Stimulated activated CD4-positive, alpha-beta T cell treated with anti-CD3 and anti-CD28 coated beads, Interleukin-12 subunit alpha, Interleukin-12 subunit beta, amount 100 ng/mL, for 48 hours (primary cell): ENCODE measurements at places on chromosomes 12 and 14.

DNA sequence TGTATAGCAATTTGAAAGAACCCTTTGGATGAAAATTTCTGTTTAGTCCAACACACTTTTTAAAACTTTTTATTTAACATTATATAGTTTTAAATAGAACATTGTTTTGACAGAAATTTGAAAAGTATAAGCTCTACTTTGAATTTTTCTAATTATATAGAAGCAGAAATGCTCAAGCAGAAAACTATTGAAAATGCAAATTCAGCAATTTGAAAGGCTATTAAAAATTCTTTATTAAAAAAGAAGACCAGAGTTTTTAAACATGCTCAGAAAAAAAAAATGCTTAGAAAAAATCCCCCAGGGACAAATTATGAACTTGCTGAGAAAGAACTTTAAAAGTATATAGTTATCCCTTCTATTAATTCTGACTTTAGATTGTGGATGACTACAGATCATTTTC, 21.1 kb upstream of the FSCB start:
- DNase-seq = no peak

GRCh38 chr12:120010661-120011230, 21.7 kb downstream of the BICDL1 start:
- DNase-seq = no peak

GRCh38 chr12:69130064-69130463, 109.3 kb upstream of the CPSF6 start:
- DNase-seq = no peak

GRCh38 chr14:50099335-50099734, 17.0 kb downstream of the VCPKMT start:
- no peak for DNase-seq

GRCh38 chr12:50533203-50533584, 28.4 kb downstream of the DIP2B start:
- no peak for DNase-seq

DNA sequence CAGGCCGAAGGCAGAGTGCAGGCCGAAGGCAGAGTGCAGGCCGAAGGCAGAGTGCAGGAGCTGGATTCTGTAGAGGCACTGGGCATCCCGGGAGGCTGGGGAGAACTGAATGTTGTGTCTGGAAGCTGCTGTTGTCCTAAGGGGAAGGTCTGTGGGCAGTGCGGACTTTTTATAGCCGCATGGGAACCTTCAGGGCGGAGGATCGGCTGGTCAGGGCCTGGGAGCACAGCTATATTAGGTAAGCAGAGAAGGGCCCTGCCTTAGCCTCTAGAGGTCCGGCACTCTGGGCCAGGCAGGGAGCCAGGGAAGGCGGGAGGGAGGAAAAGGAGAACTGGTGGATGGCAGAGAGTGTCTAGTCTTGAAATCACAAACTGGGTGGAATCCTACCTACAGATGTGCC, 14.2 kb downstream of the CABP1 start:
- DNase-seq = no peak

- no peak for DNase-seq
These were observed 200.1 kb downstream of the DAD1 start for GRCh38 chr14:22388669-22389595.

- no peak for DNase-seq
These were observed 11.9 kb downstream of the SLCO1B3 start for GRCh38 chr12:20822415-20822814.

DNA sequence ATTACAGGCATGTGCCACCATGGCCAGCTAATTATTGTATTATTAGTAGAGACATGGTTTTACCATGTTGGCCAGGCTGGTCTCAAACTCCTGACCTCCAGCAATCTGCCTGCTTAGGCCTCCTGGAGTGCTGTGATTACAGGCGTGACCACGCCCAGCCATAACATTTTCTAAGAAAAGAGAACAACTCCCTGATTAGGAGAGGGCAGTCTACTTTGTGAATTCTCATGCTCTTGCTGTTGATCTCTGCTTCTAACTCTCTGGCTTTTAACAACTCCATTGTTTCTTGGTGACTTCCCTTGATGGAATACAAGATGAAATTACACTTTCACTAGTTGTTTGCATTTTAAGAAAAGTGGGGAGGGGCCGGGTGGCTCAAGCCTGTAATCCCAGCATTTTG, 33.6 kb downstream of the SSH1 start:
- DNase-seq = no peak

DNA sequence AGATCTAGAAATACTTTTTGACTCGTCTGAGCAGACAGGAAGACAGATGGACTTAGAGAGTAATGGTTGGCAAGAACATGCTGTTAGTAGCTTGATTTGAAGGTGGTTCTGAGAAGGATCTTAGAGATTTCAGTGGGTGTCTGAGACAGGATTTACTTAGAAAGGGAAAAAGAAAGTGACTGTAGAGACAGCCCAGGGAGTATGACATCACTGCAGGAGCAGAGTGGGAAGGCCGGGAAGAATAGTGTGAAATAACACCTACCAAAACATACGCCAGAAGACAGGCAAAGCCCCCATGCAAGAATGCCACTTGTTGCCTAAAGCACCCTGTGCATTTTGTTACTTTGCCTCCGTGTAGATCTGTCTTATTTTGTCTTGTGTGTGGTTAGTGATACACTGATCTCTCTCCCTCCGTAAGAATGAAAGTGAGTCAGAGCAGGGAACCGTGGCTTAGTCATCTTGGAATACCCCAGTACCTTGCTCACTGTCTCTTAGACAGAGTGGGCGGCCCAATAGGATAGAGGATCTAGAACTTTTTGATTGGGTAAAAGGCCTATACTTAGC, 161.3 kb upstream of the IFNG-AS1 start:
- peak; percentile 58 for DNase-seq

- no peak for DNase-seq
These were observed 34.6 kb downstream of the ABHD12B start for GRCh38 chr14:50906326-50907065.

DNA sequence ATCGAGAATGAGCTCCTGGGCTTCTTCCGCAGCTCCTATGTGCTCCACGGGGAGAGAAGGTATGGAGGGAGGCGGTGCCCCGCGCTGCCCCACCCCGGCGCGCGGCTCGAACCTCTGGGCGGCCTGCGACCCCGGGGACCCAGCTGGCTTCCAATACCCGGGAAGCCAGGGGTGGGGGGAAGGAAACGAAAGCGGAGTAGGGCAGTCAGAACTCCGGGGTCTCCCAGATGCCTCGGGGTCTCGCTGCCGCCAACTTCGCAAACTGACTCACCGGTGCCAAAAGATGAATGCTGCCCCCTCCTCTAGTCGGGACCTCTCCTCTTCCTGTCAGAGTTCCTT, 1.3 kb downstream of the TRHDE start:
- DNase-seq = no peak

- DNase-seq = no peak
These were observed 36.8 kb downstream of the NIN start for GRCh38 chr14:50794068-50794645.

DNA sequence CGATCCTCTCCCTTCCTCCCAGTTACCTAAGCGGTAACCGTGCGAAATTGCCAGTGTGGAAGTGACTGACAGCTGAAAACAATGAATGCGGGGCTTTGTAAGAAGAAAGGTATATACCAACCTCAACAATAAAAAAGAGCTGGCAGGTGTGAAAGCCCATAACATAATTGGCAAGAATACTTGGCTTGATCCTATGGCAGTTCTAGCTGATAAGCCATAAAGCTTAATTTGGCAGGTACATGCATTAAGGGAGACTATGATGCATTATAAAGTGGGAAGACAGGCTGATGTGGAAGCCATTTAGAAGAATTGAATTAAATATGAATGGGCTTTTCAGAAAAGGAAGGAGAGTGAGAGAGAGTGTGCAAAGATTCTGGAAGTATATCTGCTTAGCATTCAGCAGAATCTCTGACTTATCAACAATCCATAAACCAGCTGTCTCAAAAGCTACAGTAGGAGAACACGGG, 71.3 kb downstream of the CRACR2A start:
- no peak for DNase-seq

GRCh38 chr12:42587601-42588523, 1.7 kb downstream of the PRICKLE1 start:
- DNase-seq = no peak

- no peak for DNase-seq
These were observed 61.8 kb upstream of the DIO3 start for GRCh38 chr14:101499513-101499912.

GRCh38 chr12:89943463-89943862, 234.8 kb upstream of the ATP2B1 start:
- no peak for DNase-seq

GRCh38 chr14:102985665-102986064, 63.2 kb downstream of the AMN start:
- DNase-seq = no peak

DNA sequence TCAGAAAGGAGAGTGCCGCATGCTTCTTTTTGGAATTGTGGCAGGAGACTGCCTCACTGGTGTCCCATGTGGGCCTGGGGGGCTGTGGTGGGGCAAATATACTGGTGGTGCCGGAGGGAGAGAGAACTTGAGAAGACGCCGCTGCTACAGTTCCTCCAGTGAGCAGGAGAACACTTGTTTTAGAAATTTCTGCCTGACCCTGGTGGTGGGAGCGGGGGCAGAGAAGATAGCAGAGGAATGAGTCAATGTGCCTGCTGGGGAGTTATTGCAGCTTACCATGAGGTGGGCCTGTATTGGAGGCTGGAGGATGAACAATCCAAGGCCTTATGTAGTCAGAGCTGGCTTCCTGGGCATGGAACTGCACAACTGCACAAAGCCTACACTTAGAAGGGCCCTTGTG, 211.8 kb downstream of the SNAPC1 start:
- no peak for DNase-seq

DNA sequence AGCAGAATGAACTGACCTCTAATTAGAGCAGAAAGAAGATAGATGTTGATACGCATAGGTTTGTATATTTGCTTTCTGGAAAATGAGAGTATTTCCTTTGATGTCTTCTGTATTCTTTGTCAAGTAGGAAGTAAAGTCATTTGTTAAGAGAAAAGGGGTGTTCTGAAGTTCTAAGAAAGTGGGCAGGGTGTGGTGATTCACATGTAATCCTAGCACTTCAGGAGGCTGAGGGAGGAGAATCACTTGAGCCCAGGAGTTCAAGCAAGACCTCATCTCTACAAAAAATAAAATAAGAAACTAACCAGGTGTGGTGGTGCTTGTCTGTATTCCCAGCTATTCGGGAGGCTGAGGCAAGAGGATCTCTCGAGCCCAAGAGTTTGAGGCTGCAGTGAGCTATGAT, 2.8 kb downstream of the RHNO1 start:
- no peak for DNase-seq

GRCh38 chr12:94831081-94831751, 172.3 kb downstream of the NDUFA12 start:
- DNase-seq = peak; percentile 8

GRCh38 chr12:115149279-115149678, 465.3 kb upstream of the TBX3 start:
- no peak for DNase-seq

DNA sequence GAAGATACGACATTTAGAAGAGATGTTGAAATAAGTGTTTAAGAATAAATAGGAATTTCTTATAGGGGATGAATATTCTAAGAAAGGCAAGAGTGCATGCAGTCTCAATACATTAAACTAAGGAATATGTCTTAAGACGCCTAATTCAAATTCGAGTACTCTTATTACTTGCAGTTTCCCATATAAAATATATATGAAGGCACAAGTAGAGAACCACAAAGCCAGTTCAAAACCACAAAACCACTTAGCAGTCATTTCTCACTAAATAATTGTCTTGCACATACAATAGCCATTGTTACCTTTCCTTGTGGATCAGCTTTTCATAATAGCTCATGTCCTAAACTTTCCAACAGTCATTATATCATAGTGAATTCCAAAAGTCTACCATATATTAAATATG, 91.0 kb upstream of the MON2 start:
- DNase-seq = no peak

- DNase-seq = no peak
These were observed at the start of gene CLEC7A for GRCh38 chr12:10130042-10130441. Gene CLEC7A (minus strand): TSS chr12:10130199. CDS start chr12:10130082, 117 bp downstream.

DNA sequence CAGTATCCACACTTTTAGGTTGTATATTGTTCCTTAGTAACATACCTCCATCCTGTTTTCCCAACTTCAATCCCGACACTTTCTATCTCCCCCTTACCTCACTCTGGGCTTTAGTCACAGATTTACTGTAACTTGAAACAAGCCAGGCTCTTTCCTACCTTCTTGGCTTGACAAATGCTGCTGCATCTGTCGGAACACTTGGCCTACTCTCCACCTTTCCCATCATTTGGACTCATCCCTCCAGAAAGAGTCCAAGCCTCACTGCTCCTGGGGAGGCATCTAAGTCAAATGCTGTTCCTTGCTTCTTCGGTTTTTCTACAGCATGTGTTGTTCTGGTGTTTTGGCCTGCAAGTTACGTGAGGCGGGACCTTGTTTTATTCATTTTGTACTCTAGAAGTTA, 142.4 kb downstream of the DACT1 start:
- DNase-seq = no peak

GRCh38 chr14:104425763-104426646, 153.6 kb upstream of the C14orf180 start:
- DNase-seq = no peak

- peak; percentile 68 for DNase-seq
These were observed 74.8 kb upstream of the CHST11 start for GRCh38 chr12:104381731-104382480.

GRCh38 chr12:42180990-42181596, 36.4 kb upstream of the GXYLT1 start:
- no peak for DNase-seq

DNA sequence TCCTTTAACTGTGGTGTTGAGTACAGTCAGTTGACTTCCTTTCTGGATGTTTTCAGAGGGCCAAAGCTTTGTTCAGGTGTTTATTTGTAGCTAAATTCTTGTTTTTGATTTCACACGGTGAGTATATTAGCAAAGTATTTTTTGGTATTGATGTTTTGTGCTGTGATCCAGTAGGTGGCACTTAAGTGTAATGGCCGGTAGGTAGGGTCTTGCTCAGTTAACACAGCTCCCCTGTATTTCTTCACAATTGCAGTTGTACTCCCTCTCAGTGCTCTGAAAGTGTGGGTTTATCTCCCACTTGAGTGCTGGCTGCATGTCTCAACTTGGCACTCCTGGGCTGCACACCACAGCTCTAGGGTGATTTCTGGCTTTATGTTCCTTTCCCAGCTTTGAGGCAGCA, 339.5 kb downstream of the AEBP2 start:
- no peak for DNase-seq

DNA sequence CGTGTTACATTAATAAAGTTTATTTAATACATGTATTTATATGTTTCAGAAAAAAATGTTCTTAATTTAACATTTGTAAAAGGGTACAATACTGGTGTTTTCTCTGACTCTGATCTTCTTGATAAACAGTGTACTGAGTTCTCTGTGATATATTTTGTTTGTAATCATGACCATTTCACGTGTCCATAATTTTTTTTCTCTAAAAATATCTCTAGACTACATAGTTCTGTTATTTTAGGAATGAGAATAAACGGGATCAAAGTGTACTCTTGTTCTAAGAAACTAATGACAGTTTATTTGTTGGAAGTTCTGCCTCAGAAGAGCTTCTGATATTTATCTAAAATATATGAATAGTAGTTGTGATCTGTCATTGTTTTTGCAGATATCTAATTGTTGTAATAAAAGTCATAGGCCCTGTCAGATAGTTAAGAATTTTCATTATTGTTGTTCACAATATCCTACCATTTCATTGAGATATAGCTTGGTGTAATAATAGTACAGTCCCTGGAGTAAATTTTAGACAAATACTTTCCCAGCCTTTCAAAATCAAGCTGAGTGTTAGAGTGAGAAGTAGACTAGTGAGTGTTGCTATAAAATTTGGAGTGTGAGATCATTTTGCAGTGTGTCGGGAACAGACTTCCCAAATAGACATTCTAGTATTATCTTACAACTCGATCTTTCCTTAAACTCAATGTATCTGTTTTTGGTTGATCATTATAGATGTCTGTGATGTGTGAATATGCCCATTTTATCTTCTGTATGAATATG, 86.2 kb downstream of the ERC1 start:
- DNase-seq = no peak

- DNase-seq = no peak
These were observed 222.7 kb upstream of the FOXN3 start for GRCh38 chr14:89639687-89640086.
